ENCODE measurements at places on chromosomes 3 and 15.

DNA sequence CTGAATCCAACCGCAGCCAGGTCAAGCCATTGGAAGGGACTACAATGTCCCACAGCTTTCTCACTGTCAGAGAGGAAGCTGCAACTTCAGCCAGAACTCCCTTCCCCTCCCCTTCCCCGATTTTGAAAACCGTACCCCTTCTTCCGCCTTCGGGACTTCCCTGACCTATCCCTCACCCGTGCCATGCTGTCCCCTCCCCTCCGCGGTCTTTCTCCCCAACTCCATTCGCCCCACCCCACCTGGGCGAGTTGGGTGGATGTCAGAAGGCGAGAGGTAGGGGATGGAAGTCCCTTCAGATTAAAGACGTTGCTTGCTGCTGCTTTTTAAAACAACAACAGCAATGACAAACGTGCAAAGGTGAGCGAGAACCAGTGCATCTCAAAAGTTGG lies 723 bp downstream of the CPNE4 start:
- DNase-seq: no peak

DNA sequence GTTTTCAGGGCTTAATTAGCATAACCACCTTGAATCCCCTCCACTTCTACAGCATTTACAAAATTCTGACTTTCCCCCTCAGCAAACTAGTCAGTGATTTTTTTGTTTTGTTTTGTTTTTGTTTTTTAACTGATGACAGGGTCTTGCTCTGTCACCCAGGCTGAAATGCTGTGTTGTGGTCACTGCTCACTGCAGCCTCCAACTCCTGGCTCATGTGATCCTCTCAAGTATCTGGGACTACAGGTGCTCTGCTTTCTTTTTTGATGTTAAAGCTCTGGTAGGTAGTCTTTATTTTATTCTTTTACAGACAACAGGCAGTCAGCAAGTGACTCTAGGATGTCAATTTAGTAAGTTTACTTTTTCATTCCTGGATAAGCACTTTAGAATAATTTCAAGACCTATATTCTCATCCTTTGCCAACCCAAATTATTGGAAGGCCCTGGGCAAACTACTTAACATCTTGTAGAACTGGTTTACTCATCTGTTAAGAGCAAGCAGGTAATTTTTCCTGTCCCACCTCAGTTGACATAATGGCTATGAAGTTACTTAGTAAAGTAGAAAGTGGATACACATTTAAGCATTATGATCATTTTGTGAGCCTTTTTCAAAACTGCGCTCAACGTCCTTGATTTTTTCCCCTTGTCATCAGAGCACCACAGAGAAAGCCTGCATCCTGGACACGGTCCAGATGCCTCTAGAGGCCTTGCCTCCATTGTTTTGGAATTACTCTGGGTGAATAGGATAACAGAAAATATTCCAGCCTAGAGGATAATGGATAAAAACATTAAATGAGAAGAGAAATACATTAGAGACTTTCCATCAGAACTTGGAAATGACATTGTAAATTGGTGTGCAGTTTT lies 69.9 kb upstream of the NDUFB4 start:
- DNase-seq: no peak

- DNase-seq: no peak
These were observed 24.4 kb upstream of the NR2E3 start for GRCh38 chr15:71785996-71786395.

DNA sequence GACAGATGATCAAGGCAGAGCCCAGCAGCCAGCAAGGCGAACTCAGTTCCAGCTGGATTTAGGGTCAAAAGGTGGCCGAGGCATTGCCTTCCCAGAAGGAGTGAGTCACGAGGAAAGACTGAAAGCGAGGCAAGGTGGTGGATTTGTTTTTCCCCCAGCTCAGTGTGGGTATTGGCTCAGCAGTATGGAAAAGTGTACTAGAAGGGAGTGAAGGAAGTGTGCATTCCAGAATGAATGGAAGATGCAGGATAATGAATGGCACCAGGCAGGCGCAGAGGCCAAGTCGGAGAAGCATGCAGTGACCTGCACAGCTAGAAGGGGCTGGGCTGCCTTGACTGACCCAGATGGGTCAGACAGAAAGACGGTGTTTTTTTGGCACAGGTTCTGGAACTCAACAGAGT lies 46.3 kb downstream of the FOXP1 start:
- no peak for DNase-seq

DNA sequence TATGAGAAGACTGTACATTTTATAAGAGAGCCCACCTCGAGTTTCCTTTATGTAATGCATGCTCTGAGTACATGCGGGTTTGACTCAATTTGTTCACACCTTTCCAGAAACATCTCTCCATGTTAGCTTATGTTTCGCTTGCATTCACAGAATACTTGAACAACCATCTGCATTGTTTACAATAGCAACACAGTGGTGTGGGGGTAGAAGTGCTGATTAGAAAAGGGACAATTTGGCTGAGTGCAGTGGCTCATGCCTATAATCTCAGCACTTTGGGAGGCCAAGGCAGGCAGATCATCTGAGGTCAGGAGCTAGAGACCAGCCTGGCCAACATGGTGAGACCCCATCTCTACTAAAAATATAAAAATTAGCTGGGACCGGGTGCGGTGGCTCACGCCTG lies 60.9 kb downstream of the NCEH1 start:
- no peak for DNase-seq

- no peak for DNase-seq
These were observed 334.9 kb downstream of the TBC1D5 start for GRCh38 chr3:17407576-17407975.

- DNase-seq: no peak
These were observed 235.7 kb upstream of the KCNMB2 start for GRCh38 chr3:178300441-178300959.

DNA sequence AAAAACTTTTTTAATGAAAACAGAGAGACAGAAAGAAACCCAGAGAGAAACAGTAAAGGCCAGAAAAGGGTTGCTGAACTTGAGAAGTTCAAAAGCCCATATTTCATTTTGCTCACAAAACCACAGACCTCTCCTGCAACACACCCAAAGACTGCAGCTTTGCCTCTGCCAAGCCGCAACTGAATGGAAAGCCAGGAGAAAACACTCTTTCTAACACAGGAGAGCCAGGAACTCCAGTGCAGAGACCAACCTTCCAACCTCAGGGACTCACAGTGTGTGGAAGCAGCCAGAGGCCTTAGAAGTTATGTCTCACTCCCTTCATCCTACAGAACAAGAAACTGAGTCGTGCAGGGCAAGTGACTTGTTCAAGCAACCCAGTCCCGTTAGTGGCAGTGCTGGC lies 163.1 kb upstream of the HES1 start:
- no peak for DNase-seq

GRCh38 chr3:158769549-158769948 lies 32.3 kb upstream of the MFSD1 start:
- no peak for DNase-seq

GRCh38 chr15:31155151-31155550 lies 53.6 kb upstream of the TRPM1 start:
- no peak for DNase-seq

DNA sequence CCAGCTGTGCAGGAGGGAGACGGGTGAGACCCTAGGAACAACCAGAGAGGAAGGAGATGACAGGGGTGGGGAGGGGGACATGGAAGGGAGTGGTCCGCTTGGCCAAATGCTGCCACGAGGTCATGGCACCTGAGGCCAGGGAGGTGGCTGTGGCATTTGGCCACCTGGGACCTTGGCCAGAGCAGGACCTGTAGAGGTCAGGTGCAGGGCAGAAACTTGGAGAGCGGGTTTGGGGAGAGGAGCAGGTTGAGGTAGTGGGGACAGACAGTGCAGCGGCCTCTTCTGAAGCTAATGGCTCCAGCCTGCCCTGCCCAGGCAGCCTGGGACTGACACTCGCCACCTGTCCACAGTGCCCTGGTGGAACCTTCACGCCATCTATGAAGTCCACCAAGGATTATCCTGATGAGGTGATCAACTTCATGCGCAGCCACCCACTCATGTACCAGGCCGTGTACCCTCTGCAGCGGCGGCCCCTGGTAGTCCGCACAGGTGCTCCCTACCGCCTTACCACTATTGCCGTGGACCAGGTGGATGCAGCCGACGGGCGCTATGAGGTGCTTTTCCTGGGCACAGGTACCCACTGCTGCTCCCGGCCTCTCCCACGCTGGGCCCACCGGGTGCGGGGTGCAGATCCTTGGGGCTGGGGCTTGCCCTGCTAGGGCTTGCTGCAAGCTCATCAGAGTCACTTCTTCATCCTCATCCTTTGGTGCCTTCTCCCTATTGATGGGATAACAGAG lies 7.0 kb upstream of the GNAT1 start:
- DNase-seq: no peak

DNA sequence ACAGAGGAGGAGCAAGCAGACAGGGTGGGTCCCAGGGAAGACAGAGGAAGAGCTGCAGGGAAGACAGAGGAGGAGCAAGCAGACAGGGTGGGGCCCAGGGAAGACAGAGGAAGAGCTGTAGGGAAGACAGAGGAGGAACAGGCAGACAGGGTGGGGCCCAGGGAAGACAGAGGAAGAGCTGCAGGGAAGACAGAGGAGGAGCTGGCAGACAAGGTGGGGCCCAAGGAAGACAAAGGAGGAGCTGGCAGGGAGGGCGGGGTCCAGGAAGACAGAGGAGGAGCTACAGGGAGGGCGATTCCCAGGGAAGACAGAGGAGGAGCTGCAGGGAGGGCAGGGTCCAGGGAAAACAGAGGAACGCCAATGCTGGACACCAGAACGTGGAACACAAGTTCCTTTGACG lies 66.5 kb downstream of the PLXNA1 start:
- no peak for DNase-seq

DNA sequence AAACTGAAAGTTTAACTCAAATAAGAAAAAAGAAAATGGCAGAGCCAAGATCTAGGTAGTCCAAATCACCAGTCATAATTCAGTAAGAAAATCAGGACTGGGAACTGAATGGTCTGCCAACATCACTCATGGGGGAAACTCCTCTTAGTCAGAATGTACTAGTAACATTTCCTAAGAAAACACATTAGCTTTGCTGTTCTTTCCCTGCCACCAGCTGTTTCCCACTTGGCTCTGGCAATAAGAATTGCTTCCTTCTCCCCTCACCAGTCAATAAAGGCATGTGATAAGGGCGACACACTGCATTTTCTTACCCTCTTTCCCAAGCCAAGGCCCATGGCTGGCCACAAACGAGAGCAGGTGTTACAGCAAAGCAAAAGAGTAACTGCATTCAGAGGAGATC lies 46.1 kb downstream of the PIK3R4 start:
- no peak for DNase-seq

All from stimulated activated CD4-positive, alpha-beta T cell treated with anti-CD3 and anti-CD28 coated beads, TNF-alpha, amount 100 ng/mL, for 1 hour (primary cell).